ENCODE measurements at places on chromosomes 3 and 15.

DNA sequence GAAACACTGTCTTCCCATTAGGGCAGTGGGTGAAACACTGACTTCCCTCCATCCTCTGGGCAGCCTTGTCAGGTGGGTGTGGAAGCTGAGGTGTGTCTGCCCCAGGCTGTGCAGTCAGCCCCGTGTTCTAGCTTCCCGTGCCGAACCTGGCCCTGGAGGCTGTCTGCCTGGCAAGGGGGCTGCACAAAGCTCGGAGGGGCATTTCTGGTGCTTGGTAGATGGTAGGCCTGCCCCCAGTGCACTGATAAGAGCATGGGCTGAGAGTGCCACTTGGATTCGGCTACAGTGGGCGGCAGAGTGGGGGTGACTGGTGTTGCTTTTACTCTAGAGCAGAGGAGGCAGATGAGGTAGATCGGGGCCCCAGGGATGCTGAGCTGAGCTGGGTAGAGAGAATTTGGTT, 21.3 kb downstream of the IGF1R start:
- DNase-seq, result no peak

- DNase-seq, result no peak
Measured at GRCh38 chr3:66298591-66298990, 77.8 kb downstream of the SLC25A26 start.

- DNase-seq, result no peak
Measured at GRCh38 chr3:125141596-125142419, 70.7 kb downstream of the SLC12A8 start.

DNA sequence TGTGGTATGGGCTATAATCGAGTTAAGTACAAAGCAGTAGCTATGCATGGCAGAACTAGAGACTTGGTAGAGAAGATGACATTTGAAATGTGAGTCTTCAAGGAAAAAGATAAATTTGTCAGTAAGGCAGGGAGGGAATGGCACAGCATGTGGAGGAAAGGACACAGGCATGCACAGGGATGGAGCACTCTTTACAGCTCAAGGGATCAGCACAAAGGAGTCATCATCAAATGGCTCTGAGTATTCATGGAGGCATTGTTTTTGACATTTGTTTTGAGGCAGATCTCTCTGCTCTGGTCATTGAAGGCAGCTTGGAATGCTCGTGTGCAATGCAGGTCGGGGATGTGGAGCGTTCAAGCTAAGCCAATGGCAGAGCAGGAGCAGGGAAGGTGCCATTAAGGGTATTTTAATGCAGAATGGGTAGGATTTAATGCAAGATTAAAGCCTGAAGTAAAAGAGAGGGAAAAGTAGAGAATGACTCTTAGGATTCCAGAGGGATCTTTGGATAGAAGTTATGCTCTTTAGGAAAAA, 213.0 kb downstream of the MYRIP start:
- DNase-seq, result no peak

- no peak for DNase-seq
Measured at GRCh38 chr3:188362405-188362831, 208.5 kb downstream of the LPP start.

DNA sequence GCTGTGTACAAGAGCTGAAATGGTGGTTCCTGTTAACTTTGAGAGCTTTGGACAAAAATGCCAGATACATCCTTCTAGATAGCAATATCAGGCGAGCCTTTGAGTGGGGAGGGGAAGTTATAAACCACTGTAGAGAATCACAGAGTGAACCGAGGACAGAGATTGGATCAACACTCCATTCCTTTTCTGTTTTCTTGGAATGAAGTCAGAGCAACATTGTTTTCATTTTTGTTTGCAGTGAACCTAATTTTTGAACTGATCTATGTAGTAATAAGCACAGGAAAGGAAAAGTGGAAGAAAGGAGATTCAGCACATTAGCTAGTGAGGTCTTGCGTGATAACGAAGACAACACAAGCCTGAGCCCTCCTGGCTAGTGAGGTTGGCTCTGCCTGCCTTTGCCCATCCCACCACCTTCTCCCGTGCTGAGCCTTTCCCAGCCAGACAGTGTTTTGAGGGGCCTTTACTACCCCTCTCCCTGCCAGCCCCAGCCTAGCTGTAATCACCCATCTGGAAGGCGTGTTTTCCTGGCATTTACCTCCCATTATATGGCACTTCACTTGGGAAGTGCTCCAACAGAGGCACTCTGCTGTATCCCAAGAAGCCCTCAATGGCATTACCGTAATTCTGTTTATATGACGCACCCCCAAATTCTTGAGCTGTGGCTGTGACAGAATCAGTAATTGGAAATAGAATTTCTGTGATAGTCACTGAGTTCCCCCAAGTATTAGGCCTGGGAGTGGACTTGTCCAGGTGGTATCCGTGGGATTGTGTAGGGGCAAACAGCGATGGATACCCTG, 129.8 kb downstream of the CACNA1D start:
- DNase-seq, result no peak

DNA sequence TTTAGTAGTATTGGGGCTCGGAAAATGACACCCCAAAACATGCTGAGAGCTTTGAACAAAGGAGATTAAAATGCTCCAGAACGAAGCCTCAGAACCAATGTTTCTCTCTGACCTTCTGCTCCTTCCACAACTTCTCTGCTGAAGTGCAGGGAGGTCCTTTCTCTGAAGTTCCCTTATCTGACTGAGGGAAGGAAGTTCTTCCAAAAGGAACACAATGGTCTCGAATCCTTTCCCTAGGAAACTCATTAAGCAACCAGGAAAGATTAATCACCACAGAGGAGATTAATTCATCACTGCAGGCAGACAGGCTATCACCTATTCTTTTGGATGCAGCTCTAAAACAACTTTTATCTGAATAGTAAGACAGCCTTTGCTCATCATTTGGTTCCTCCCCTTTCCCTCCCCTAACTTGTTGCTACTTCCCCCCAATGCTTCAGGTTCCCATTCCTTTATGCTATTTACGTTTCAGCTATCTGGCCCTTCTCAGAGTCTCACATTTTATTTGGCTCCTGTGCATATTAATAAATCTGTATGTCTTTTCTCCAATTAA, 18.2 kb upstream of the WDR49 start:
- DNase-seq, result no peak

- no peak for DNase-seq
Measured at GRCh38 chr3:136632625-136633081, 119.5 kb downstream of the STAG1 start.

DNA sequence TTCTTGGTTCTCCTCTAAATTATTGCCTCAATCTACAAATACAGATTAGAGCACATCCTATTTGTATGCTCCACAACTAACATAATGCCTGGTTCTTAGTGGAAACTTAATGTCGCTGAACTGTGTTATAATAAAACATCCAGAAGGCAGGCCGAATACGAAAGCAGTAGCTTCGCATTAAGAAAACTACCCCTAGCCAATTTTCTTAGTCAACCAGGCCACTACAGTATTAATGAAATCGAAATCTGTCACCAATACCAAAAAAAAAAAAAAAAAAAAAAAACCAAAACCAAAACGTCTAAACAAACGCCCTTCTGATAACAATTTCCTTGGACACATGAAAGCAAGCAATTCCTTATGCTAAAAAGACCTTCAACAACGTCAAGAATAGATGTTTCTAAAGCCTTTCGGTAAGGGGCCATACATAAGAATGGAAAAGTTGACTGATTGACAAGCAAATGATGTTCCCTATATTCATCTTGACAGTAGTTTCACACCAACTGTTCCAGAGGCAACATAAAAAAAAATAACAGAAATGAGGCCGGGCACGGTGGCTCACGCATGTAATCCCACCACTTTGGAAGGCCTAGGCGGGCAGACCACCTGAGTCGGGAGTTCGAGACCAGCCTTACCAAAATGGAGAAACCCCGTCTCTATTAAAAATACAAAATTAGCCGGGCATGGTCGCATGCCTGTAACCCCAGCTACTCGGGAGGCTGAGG, 1.3 kb downstream of the DENND6A start:
- DNase-seq, result no peak

DNA sequence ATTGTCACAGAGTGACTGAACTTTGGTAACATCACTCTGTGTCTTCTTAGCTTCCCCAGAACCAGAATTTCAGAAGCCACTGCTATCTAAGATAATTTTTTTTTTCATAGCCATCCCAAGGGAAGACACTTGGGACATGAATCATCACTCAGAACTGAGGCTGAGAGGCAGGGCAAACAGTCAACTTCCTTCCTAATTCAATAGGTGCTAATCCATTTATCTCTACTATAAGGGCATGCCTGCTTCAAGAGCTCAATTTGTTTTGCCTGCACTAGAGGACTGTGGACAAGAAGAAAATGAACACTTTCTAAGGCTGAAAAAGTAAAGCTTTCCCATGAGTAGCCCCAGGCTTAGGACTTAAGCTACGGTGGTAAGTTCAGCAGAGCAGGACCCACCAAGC, 56.7 kb upstream of the MYRIP start:
- no peak for DNase-seq

- DNase-seq, result no peak
Measured at GRCh38 chr15:85280203-85280602, 100.2 kb upstream of the AKAP13 start.

DNA sequence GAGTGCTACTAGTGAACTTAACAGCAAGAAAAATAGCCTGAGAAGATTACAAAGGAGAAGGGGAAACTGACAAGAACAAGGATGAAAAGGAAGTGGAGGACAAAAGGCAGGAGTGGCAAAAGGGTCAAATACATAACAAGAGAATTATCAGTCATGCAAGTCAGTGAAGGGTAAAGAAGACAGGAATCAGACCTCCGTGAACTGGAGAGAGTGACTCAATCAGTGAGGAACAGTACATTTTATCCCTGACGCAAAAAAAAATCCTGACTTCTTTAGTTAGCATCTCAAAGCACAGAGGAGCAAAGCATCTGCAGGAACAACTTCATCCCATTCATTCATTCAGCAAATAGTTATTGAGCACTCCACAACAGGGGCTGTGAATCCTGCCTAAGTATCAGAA, 97.8 kb downstream of the SST start:
- no peak for DNase-seq

- peak; percentile 7 for DNase-seq
Measured at GRCh38 chr3:42846685-42847522, 28.8 kb downstream of the CYP8B1 start.

- DNase-seq, result no peak
Measured at GRCh38 chr15:51205050-51205975, 110.6 kb upstream of the TNFAIP8L3 start.

DNA sequence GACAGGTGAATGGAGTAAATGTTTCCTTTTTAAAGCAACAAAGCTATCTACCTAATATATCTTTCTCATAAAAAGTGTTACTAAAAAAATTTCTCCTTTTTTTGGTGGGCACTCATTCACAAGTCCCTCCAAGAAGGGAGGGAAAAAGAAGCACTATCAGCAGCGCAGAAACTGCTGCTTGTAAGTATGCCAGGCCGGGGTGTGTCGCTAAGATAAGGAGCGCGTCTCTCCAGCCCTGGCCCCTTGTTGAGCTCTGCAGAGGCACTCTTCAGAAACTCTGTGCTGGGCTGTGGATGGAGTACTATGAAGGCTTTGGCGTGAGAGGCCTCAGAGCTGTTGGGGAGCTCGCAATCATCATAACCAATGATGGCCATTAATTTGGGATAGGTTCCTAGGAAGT, 49.1 kb downstream of the ZDHHC3 start:
- DNase-seq, result no peak

DNA sequence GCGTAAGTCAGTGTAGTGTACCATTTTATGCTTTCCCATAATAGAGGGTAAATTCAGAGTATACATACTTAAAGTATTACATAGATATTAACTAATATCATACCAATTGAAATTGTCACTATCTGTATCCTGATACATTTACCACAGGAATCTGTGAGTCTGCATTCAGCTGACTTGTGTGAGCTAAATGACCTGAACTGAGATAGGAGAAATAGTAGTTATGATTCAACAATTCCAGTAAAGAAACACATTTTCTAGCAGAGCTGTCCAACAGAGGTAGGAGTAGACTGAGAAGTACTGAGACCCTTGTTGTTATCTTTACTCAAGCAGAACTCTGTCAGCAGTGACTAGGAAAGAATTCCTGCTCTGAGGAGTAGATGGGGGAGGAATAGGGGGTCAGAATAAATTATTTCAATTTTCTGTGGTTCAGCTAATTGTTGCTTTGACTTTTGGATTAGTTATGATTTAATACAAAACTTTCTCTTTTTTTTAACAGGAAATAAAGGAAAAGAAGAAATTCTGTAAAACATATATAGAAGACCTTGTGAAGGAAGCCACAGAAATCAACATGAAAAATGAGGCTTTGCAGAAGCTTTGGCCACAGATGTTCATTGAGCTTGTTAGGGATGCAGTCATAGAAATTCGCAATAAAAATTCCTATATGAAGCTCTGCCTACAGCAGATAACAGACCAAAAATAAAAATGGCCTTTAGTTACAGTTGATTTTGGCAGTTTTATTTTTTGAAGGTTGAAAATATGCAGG, 66.2 kb upstream of the THSD4 start:
- no peak for DNase-seq

Data from C1 segment of cervical spinal cord (tissue), 14 donors.